Mononuclear cell (primary cell): ENCODE measurements at places on chromosomes 16 and 17. TPM values are rescaled to one million over a fixed set of nuclear protein-coding genes. Genes with fewer than 3 reads are reported as not detected.

The P2RX1 gene
- total RNA-seq, result 31.6 TPM

The PRKCB gene
- total RNA-seq, result 110 TPM

The CASKIN1 gene
- total RNA-seq, result not detected

The PNMT gene
- not detected for total RNA-seq

The ZNF286A gene
- total RNA-seq, result 18.6 TPM

The CCDC78 gene
- total RNA-seq, result 1.0 TPM

The AOC2 gene
- 1.5 TPM for total RNA-seq
